ENCODE measurements at places on chromosomes 16 and 17.

- no peak overlapping the region for H3K27ac ChIP-seq
- no peak for DNase-seq
- H3K4me1 ChIP-seq = no peaks in the 10 kb centered on the region
- peaks cover 67% of the 10 kb centered on the region for H3K36me3 ChIP-seq
- no peak overlapping the region for H3K4me3 ChIP-seq
Measured at GRCh38 chr16:89880477-89881367, 7.3 kb downstream of the TCF25 start.

DNA sequence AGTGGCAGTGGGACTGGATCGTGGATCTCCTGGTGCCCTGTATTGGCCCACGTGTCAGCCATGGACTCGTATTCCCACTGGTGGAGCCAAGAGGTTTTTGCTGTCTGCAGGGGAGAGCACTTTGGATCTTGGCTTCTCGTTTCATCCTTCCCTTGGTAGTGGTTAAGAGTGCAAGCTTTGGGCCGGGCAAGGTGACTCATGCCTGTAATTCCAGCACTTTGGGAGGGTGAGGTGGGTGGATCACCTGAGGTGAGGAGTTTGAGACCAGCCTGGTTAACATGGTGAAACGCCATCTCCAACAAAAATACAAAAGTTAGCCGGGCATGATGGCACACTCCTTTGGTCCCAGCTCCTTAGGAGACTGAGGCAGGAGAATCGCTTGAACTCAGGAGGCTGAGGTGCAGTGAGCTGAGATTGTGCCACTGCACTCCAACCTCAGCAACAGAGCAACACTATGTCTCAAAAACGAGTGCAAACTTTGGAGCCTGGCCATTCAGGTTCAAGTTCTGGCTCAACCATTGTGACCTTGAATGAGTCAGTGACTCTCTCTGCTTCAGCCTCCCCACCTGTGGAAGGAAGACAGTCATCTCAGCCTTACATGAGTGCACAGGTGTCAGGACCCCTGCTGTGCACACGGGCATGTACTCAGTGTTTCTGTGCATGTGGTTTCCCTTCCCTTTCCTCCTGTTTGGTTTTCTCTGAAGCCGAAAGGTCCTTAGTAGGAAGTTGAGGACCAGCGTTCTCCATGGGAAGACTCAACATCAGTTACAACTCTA, 57.4 kb downstream of the PLCG2 start:
- H3K27me3 ChIP-seq = no peaks in the 10 kb centered on the region
- no peak overlapping the region for H3K27ac ChIP-seq
- no peaks in the 10 kb centered on the region for H3K4me1 ChIP-seq
- H3K4me3 ChIP-seq = no peak overlapping the region

DNA sequence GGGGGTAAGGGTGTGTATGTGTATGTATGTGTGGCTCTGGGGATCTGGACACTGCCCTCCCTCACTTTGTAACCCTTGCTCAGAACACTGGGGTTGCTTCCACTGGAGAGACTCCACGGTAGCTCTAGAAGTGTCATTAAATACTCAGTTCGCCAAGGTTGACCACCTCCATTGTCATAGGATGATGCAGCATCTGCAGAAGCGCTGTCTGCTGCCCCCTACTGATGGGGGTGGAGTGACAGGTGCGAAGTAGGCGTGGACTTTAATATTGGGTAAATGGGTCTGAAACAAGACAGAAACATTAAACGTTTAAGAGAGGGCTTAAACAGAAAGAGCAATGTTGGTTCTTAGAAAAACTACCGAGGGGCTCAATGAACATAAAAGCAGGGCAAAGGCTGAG, 35.5 kb upstream of the STAC2 start:
- no peaks in the 10 kb centered on the region for H3K4me1 ChIP-seq
- no peak for DNase-seq
- H3K27me3 ChIP-seq = no peaks in the 10 kb centered on the region

DNA sequence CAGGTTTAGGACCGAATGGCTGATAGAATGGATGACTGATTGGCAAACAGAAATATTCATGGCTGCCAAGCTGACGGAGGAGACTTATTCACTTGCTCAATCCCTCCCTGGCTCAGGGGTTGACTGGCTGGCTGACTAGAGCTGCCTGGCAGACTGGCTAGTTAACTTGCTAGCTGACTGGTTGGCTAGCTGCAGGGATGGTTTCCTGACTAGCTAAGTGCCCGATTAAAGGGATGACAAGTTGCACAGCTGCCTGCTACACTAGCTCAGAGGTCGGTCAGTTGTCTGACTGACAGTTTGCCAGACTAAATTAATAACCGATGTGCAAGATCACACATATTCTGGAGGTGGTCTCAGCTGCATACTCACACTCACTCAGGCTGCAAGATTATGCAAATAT, 1208.4 kb upstream of the CDH8 start:
- no peaks in the 10 kb centered on the region for H3K36me3 ChIP-seq
- H3K4me3 ChIP-seq = no peak overlapping the region
- no peak for DNase-seq
- H3K27me3 ChIP-seq = no peaks in the 10 kb centered on the region
- H3K27ac ChIP-seq = no peak overlapping the region

DNA sequence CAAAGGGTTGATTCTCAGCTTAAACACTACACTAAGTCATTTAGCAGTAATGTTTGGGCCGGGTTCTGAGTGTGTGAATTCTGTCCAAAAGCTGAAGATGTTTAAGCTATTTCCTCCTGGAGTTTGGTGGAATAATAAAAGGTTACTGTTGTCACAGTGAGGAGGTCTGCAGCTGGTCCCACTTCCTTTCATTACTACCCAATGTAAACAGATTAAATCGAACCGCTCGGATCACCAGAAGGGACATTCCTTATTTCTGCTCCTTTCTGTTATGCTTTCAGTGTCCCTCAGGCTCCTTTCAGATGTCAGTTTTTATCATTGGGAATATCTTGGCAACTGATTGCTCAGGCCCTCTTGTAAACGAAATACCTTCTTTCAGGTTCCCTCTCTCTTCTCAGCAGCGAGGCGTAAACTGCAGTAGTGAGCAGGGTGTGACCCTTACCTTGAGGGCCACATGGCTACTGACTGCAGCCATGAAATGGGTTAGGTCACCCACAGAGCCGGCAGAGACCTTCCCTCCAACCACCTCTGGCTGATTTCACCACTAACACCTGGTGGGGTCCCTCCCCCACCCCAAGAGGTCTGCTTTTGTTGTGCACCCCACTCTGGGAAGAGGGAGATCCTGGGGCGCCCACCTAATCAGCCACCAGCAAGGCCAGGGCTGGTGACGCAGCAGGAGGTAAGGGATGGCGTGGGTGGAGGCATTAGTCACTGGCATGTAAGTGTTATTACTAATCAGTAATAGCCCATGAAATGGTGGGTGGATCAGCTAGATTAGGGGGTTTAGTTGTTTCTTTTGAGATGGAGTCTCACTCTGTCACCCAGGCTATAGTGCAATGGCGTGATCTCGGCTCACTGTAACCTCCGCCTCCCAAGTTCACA, 117.6 kb downstream of the VPS53 start:
- H3K4me1 ChIP-seq = no peaks in the 10 kb centered on the region
- H3K27ac ChIP-seq = no peak overlapping the region
- peaks cover 16% of the 10 kb centered on the region for H3K36me3 ChIP-seq
- H3K4me3 ChIP-seq = no peak overlapping the region
